ENCODE measurements at places on chromosomes 4 and X.

- DNase-seq = peak; percentile 4
These were observed 44.8 kb downstream of the NPFFR2 start for GRCh38 chr4:72076562-72076961.

- no peak for DNase-seq
These were observed 92.6 kb downstream of the CCSER1 start for GRCh38 chr4:90219822-90220221.

DNA sequence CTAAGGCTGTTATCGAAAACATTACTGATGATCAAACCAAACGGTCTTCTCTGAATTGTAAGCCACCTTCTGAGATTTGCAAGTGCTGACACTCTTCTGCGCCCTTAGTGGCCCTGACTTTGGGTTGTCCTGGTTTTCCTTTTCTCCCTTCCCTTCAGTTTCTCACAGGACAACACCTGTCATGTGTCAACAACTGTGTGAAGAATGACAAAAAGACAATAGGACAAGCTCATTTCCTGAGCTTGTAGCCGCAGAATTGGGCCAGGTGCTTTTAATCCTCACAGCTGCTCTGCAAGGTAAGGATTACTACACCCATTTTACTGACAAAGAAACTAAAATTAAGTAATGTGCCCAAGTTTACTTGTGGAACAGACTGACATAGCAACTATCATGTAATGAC, 44.9 kb upstream of the TXK start:
- DNase-seq = no peak

DNA sequence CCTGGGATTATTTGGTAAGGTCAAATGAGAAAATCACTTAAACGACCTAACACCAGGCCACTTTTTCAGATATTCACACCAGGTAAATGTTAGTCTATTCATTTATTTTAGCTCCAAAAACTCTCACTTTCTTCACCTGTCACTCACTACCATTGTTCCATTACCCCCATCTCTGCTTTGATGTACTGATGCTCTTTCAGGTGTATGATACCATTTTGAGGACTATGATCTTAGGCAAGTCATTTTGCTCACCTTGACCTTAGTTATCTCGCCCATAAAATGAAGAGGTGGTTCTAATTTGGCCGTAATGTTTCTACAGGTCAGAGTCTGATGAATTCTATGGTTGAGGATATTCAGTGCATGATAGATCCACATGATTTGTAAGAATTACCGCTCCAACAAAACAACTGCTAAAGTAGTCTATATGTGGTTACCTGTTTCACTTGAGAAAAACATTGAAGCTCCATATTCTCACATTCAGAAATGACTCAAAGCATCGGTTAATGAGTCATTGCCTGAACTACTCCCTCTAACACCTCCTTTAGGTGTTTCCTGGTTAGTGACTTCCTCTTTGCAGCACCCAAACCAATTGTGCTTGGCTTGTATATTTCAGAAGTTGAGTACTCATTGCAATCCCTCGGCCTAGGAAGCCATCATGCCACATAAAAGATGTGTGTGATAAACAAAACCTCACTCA, 4.5 kb downstream of the DTHD1 start:
- DNase-seq = no peak

DNA sequence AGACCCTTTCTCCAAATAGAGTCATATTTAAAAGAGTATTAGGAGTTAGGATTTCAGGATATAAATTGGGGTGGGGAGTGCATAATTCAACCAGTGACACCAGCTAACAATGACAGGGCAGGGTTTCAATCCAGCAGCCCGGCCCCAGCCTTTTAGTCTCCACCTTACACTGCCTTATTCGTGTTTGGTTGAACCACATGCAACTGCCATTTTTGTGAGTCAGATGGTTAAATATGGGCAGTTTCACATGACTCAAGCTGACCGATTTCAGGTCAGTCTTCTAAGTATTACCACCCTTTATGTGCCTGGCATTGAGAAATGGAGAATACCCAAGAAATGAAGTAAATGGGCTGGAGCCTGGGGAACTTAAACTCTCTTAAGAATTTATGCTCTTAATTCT, 102.8 kb downstream of the STOX2 start:
- DNase-seq = peak; percentile 22

DNA sequence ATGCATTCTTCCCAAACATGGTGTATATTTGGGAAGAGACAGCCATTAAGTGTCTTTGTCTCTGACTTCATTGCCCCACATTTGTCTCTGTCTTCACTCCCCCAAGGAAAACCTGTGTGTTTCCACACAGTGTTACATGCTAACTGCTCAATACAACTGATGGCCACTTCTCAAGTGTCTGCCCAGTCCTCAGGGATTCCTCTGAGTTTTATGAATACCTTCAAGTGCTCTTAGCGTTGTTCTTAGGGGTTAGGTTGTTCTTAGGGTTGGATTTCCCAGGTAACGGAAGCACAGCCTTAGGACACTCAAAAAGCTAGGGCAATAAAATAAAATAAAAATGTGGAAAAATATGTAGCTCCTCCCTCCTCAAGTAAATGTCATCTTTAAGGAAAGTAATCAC, 64.7 kb upstream of the PLAC8 start:
- no peak for DNase-seq

GRCh38 chrX:68232206-68232605, 201.1 kb downstream of the OPHN1 start:
- no peak for DNase-seq

Data from fibroblast of mammary gland (primary cell).